ENCODE measurements at places on chromosomes 5 and 9. TPM values are rescaled to one million over a fixed set of nuclear protein-coding genes. Genes with fewer than 3 reads are reported as not detected.

GRCh38 chr5:96008487-96008886, 46.8 kb upstream of the ELL2 start:
- DNase-seq: no peak
- no peaks in the 10 kb centered on the region for H3K4me1 ChIP-seq
- H3K4me3 ChIP-seq: no peak overlapping the region
- H3K27ac ChIP-seq: no peak overlapping the region
- H3K36me3 ChIP-seq: no peaks in the 10 kb centered on the region
- H3K27me3 ChIP-seq: no peaks in the 10 kb centered on the region

DNA sequence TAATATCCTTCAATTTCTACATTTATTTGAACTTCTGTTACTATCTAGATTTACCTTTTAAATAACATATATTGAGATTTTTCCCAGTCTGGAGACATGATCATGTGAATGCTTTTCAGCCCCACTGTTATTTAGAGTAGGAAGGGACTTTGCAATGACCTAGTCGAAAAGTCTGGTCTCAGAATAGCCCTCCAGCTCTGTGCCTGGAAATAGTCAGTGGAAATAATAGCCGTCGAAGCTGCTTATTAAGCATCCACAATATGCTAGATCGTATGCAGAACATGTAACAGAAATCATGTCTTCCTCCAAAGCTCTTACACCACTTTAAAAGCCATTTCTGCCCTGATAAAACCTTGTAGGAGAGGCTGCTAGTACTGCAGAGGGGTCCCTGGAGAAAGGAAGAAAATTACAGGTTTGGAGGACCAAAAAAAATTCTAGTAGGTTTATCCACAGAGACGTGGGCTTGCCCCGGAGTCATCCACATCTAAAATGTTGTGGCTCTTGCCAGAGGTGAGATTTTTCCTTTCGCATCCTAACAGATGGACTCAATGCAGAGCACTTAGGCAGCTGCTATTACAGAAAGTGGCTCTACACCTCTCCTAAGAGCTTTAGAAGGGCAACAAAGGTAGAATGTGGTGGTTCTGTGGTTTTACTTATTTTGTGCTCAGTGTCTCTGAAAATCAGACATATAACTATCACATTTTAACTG, 2.5 kb upstream of the FGF1 start:
- no peak for DNase-seq
- peaks cover 4% of the 10 kb centered on the region for H3K27me3 ChIP-seq
- no peak overlapping the region for H3K27ac ChIP-seq
- H3K4me3 ChIP-seq: no peak overlapping the region
- peaks cover 31% of the 10 kb centered on the region for H3K4me1 ChIP-seq
- H3K36me3 ChIP-seq: no peaks in the 10 kb centered on the region

DNA sequence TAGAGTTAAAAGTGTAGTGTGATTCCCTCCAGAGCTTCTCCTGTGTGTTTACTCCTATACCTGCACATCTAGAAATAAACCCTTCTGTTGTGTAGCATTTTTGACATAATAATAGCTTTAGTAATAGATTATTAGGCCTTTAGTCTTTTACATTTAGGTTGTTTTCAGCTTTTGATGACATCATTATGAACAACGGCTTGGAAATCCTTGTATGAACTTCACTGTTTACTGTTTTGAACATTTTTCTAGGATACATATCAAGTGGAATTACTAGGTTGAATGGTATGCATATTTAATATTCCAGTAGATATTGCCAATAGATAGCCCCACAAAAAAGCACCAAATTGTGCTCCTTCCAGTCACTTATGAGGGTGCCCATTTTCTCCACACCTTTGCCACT, 174.0 kb downstream of the ARHGAP26 start:
- H3K36me3 ChIP-seq: no peaks in the 10 kb centered on the region
- H3K27ac ChIP-seq: no peak overlapping the region
- H3K4me3 ChIP-seq: no peak overlapping the region
- no peaks in the 10 kb centered on the region for H3K4me1 ChIP-seq
- DNase-seq: no peak

GRCh38 chr5:164175083-164175482, 669.7 kb downstream of the MAT2B start:
- H3K27ac ChIP-seq: no peak overlapping the region
- H3K36me3 ChIP-seq: no peaks in the 10 kb centered on the region
- no peak for DNase-seq

WNK2 gene
- 10.5 TPM for total RNA-seq

CDKN2B-AS1 gene
- total RNA-seq: 0.77 TPM

DYNC2I2 gene
- 40.2 TPM for total RNA-seq
